Effector CD4-positive, alpha-beta T cell (primary cell): ENCODE measurements at places on chromosomes 11 and 22.

GRCh38 chr11:63698976-63699733, 17.9 kb downstream of the RTN3 start:
- no peak for DNase-seq

DNA sequence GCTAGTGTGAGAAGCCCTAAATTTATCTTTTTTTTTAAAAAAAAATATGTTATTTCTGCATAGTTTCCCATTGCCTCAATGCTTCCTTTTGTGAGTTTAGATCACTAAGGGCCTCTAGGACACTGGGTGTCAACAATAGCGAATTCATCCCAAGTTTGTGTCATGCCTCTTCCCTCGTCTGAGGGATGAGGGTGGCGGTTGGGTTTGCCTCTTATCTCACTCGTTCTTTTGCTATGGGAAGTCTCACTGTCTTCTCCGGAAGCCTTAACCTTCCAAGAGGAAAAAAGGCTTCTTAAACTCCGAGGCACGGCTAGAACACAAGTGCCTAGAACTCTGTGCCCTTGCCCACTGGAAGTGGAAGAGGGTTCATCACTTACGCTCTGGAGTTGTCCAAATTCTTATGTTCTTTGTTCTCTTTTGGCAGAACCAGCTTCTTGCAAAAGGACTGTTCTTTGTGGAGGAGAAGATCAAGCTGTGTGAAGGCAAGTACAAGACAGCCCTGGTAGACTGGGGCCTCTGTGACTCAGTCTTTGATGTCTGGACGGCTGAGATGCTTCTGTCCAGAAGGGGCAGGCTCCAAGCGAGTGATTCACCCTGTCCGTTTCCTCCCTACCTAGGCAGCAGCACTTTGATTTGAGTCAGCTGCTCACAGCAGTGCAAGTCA, 78.5 kb downstream of the TRAF6 start:
- DNase-seq, result peak; percentile 21

DNA sequence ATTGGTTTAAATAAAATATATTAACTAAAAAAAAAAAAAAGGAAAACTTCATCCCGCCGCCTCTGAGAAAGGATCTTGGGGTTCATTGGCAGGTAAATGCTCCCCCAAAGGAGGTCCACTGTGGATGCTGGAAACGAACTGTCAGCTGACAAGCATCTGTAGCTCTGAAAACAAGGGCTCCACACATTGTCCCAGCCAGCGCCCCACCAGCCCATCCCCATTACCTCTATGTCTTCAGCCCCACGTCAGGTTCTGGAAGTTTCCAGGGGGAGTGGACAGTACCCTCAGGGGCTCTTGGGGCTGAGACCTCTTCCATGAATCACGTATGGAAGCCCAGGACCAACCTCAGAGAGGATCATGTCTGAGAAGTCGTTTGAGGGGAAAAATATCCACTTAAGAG, 66.4 kb upstream of the WNT7B start:
- no peak for DNase-seq

GRCh38 chr11:126165311-126165720, 46.1 kb downstream of the RPUSD4 start:
- DNase-seq, result no peak

DNA sequence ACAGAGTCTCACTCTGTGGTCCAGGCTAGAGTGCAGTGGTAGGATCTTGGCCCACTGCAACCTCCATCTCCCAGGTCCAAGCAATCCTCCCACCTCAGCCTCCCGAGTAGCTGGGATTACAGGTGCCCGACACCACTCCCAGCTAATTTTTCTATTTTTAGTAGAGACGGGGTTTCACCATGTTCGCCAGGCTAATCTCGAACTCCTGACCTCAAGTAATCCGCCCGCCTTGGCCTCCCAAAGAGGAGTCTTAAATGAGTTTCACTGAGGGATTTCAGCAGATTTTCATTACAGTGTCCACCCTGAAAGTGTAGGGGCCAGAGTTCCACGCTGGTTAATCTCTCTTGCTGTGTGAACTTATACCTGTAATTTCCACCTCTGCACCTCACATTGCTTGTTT, 412 bp upstream of the RPS3 start:
- no peak for DNase-seq

DNA sequence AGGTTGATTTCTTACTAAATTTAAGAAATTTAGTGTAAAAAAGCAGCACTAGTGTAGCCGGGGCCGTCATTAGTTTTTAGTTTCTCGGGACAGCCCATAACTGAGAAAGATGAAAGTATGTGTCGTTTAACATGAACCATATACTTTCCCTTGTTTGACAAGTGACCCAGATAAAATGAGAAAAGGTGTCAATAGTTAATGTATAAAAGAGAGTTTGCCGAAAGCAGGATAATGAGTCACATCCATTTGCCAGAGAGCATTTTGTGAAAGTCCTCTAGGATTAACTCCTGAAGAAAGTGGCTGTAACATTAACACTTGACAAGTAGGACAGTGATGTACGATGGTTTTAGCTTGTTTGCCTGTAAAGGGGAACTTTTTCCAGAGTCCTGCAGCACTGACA, 13.5 kb downstream of the OR52K1 start:
- no peak for DNase-seq

DNA sequence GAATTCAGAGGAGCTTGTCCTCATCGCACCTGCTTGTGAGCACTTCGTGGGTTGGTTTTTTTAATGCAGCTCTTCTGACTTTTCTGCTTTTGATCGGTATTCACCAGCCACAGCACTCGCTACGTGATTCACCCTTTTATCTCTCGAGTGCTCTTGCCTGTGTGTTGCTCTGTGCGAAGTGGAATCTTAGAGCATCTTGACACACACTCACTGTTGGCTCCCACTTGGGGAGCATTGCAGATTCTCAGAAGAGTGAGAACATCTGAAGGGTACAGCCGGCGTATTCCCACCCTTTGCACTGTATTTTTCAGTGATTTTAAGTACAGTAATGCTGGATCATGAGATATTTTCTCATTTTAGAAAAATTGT, 10.9 kb downstream of the TNNT3 start:
- no peak for DNase-seq

DNA sequence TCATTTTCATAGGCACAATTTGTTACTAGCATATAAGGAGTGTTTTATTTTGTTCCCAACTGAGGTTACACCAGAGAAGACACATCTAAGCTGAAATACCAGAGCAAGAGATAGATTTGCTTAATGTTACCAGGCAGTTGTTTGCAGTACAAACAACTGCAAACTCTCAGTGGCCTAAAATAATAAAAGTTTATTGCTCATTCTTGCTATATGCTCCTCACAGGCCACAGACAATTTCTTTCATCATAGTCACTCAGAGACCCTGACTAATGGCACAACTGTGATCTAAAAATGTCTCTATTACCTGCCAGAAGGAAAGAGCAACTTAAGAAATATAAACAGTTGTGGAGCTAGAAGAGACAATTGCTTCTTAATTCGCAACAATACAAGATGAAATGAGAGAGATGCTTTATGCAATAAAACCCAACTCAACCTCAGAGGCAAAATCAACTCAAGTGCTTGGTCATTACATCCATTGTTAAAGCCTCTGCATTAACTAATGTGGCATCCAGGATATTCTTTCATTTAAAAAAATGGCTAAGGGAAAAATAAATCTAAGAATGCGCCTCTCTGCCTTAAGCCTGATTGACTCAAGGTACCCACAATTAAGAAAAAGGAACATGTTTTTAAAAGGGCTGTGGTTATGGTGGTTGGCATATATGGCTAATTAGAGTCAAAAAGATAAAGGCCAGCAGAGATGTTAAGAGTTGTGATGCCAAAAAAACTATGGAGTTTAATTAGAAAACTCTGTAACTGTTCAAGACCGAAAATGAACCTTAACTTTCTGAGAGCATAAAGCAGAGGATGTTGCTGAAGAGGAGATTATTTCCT, 103.7 kb downstream of the CD44 start:
- no peak for DNase-seq

DNA sequence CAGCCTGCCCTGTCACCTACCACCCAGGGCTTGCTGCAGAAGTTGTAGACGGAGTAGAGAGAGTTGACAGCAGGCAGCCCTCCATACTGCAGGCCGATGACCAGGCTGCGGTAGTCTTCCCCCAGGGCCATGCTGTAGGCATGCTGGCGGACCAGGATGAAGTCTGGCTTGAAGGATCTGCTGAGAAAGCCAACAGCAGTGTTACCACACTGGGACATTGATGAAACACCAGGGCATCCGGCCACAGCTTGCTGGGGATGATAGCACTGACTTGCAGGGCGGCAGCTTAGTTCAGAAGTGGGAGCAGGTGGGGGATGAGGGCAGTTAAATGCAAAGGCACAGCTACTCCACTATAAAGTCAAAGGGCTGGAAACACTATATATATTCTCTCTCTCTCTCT, 67.4 kb downstream of the TIMP3 start:
- no peak for DNase-seq

GRCh38 chr22:39806109-39806508, 87.5 kb downstream of the ENTHD1 start:
- no peak for DNase-seq

DNA sequence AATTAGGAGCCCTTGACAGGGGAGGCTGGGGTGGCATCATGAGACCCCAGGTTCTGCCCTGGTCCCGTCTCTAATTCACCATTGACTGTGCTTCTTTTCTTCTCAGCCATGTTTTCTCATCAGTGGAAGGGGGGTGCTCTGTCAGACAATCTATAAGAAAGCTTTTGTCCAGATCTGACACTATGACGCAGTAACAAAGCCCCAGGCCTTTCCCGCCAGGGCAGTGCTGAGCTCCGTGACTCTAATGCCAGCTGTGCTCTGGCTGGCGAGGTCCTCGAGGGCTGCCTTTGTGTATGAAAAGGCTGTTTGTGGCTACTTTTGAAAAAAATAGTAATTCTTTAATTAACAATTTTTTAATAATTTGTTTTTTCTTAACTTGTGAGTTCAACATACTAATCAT, 3.2 kb downstream of the CD6 start:
- no peak for DNase-seq

GRCh38 chr11:82775736-82776346, 42.2 kb upstream of the FAM181B start:
- no peak for DNase-seq

- DNase-seq, result no peak
Measured at GRCh38 chr22:30217698-30218560, 28.6 kb downstream of the LIF start.

GRCh38 chr11:106031202-106031810, 9.3 kb upstream of the MSANTD4 start:
- no peak for DNase-seq

DNA sequence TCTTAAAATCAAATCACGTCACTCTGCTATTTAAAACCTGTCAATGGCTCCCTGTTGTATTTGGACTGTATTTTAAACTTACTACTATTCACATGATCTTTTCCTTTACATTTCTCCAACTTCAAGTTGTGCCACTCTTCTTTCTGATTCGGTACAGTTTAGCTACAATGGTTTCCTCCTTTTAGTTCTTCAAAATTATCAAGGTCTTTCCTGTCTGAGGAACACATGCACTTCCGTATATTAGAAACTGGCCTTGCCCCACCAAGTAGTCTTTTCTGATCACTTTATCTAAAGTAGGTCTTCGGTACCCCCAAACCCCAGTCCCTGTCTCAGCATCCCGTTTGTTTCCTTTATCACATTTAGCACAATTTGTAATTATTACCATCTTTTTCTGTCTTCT, 81.8 kb downstream of the MTMR3 start:
- DNase-seq, result no peak

DNA sequence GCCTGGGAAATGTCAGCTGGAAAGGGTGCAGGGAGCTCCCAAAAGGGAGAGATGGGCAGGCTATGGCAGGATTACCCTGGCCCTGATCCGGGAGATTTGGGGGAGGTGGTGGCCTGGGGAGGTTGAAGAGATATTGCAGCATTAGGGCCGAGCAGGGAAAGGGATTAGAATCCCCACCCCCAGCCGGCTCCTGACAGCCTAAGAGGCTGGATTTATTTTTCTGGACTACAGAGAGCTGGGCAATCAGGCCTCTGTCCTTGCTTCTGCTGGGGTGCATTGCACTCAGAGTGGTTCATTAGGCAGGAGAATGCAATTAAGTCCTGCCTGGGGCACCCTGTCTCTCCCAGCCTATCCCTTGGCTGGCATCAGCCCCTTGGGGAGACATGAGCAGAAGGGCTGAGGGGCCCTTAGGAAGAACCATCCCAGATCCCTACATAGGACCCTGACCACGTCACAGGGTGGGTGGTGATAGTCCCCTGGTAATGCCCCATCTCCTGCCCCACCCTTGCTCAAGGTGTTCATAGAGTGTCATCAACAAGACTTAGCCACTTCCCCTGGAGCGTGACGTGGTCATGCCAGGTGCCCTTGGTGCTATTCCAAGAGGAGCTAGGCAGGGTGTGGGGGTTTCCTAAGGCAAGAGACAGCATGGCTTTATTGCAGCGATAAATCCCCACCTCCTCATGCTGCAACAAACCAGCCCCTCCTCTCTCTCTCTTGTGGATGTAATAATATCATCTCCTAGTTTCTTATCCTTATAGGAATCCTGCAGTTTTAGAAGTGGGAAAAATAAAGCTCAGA, 38.4 kb upstream of the KLHL35 start:
- DNase-seq, result no peak

DNA sequence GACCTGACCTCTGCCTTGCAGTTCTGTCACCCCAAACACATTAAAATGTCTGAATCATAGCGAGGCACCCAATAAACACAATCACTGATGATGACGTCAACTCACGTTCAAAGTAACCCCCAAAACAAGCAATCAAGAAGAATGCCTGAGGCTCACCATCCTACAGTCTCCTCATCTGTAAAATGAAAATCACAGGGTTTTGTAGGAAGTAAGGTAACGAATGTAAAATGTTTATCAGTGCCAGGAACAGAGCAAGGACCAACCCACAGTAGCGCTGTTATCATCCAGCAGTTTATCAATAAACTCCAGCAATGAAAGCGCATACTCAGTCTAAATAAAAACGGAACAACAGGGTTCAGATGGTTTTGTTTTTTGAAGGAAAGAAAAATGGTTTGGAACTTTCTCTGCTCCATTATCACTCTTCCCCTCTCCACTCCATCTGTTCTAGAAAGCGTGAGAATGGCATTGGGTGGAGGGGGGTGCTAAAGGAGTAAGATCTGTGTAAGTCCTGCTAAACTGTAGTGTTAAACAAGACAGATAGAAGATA, 110.5 kb downstream of the MICAL3 start:
- no peak for DNase-seq

DNA sequence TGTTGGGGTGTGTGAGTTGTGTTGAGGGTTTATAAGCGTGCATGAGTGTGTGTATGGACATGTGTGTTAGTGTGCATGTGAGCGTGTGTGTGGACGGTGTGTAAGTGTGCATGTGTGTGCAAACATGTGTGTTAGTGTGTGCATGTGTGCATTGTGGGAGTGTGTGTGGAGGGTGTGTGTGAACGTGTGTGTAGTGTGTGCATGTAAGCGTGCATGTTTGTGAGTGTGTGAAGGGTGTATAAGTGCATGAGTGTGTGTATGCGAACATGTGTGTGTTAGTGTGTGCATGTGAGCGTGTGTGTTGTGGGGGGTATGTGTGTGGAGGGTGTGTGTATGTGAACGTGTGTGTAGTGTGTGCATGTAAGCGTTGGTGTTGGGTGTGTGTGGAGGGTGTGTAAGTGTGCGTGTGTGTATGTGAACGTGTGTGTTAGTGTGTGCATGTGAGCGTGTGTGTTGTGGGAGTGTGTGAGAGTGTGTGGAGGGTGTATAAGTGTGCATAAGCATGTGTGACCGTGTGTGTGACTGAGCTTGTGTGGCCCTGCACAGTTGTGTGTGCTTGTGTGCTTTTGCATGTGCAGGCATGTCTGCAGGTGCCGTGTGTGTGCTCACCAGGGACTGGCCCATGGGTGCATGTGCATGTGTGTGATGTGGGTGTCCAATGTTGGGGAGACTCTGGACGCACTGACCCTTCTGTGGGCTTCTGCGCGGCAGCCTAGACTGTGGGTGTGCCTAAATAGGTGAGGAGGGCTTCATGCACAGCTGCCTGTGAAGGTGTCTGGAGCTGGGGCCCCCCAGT, 866.2 kb downstream of the TBC1D22A start:
- no peak for DNase-seq
